ENCODE measurements at places on chromosomes 1 and 21. TPM values are rescaled to one million over a fixed set of nuclear protein-coding genes. Genes with fewer than 3 reads are reported as not detected.

PRDX1 gene
- total RNA-seq: 250 TPM

OR6K3 gene
- not detected for total RNA-seq

MX1 gene
- total RNA-seq: 33.2 TPM

DNALI1 gene
- total RNA-seq: 13.0 TPM

ZNF593OS gene
- not detected for total RNA-seq

STUM gene
- 0.24 TPM for total RNA-seq

CFAP107 gene
- total RNA-seq: 0.62 TPM

DNA sequence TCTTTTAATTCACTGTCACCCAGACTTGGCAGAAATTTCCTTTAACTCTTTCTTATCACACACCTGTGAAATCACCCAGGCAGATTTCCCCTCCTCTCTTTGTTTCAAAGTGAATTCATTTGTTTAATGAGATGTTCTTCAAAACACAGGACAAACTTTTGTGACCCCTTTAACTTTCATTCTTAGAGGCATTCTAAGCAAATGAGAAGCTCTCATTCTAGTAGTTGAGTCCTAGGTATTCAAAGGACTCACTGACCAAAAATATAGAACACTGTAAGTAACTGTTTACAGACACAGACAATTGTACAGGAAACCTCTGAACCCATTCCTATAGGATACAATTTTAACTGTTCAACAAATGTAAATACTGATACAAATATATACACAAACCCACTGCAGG lies 16.9 kb downstream of the LRRC8C start:
- no peak overlapping the region for H3K27ac ChIP-seq
- H3K27me3 ChIP-seq: no peaks in the 10 kb centered on the region
- H3K4me3 ChIP-seq: no peak overlapping the region

GRCh38 chr1:115829947-115830346 lies 11.0 kb downstream of the NHLH2 start:
- DNase-seq: no peak
- no peaks in the 10 kb centered on the region for H3K27me3 ChIP-seq
- H3K4me1 ChIP-seq: no peaks in the 10 kb centered on the region
- no peak overlapping the region for H3K27ac ChIP-seq

DNA sequence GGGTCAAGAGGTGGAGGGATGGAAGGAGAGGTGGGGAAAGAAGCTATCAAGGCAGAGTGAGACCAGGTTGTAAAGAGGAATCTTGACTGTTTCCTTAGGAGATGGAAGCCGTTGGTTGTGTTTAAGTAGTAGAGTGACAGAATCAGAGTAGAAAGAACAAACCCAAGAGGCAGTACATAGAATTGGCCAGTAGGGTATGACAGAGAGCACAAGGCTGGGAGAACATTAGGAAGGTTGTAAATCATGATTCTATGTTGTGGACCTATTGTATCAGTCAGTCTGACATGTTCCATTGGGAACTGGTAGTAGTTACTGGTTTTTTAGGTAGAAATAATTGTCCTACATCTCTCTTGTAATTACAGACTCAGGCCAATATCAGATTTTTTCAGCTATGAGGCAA lies 486.9 kb upstream of the USP24 start:
- no peak overlapping the region for H3K27ac ChIP-seq
- no peaks in the 10 kb centered on the region for H3K4me1 ChIP-seq
- no peaks in the 10 kb centered on the region for H3K27me3 ChIP-seq
- DNase-seq: no peak
- H3K4me3 ChIP-seq: no peak overlapping the region
- H3K36me3 ChIP-seq: no peaks in the 10 kb centered on the region

GRCh38 chr1:36421649-36422048 lies 23.9 kb upstream of the LSM10 start:
- no peak overlapping the region for H3K4me3 ChIP-seq
- H3K27me3 ChIP-seq: no peaks in the 10 kb centered on the region
- H3K4me1 ChIP-seq: peaks cover 1% of the 10 kb centered on the region
- no peak for DNase-seq
- H3K36me3 ChIP-seq: no peaks in the 10 kb centered on the region
- H3K27ac ChIP-seq: no peak overlapping the region

DNA sequence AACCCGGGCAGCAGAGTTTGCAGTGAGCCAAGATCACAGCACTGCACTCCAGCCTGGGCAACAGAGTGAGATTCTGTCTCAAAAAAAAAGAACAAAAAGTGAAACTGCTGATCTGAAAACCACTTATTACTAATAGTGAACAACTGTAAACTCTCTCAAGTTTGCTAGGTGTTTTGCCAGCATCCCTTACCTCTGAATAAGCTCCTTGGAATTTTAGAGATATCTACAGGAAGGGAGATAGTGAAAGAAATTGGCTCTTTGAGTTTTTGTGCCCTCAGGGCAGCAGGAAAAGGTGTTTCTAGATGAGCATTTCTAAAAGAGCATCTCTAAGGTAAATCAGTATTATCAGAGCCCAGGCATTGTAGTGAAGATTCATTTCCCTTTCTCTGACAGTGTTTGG lies 27.1 kb downstream of the PARK7 start:
- no peak overlapping the region for H3K27ac ChIP-seq
- H3K27me3 ChIP-seq: no peaks in the 10 kb centered on the region
- no peak for DNase-seq

DNA sequence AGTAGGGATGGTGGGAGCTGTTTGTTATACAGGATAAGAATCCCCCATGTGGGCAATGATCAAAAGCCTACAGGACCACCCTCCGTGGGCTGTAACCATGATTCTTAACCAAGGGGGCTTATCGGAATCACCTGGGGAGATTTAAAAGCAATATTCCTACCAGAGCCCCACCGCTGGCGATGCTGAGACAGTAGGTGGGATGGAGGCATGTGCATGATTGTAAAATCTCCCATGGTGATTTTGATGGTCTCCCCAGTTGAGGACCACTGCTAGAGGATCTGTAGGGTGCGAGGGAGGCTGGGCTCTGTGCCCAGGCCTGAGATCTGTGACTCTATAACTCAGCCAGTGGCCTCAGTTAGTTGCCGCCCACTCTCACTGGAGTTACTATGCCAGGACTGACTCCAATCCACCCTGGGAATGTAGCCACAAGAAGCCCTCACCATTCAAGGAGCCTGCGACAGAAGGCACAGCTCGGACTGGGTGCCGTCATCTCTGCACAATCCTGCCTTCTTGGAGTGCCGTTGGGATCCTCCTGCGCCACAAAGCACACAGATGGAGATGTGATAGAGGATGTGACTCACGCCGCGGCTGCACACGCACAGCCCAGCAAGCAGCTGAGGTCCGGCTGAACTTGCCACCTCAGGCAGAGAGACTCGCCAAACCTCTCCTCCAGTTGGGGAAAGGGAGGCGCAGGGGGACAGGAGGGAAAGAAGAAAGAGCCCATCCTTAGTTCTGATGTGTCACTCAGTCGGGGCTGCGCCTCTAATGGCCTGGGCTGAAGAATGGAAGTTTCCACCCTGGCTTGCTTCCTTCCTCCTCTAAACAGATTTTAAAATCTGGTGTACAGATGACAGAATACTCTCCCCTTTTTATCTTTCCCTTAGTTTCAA lies 26.5 kb downstream of the AKNAD1 start:
- no peak for DNase-seq
- H3K27me3 ChIP-seq: no peaks in the 10 kb centered on the region
- no peak overlapping the region for H3K4me3 ChIP-seq
- no peak overlapping the region for H3K27ac ChIP-seq
- no peaks in the 10 kb centered on the region for H3K36me3 ChIP-seq

DNA sequence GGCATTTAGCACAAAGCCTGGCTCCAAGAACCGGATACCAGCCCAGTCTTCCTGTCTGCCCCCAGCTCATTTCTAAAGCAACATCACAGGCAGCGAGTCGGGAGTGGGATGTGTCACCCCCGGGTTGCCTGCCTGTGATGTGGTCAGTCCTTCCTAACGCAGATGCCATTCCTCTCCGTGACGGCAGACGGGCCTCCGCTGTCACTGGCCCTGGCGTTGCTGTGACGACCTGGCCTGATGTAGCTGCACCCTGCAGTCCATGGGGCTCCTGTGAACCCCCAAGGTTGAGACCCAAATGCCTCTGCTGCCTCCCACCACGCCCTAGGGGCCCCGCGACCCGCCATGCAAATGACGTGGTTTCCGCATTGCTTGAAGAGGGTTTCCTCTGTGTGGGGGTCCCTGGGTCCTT lies 12.3 kb downstream of the TNFRSF1B start:
- no peaks in the 10 kb centered on the region for H3K36me3 ChIP-seq
- H3K4me3 ChIP-seq: no peak overlapping the region
- no peak for DNase-seq
- H3K27ac ChIP-seq: no peak overlapping the region
- peaks cover 5% of the 10 kb centered on the region for H3K4me1 ChIP-seq

- no peaks in the 10 kb centered on the region for H3K27me3 ChIP-seq
- DNase-seq: no peak
- no peak overlapping the region for H3K4me3 ChIP-seq
- H3K36me3 ChIP-seq: no peaks in the 10 kb centered on the region
- no peak overlapping the region for H3K27ac ChIP-seq
These were observed 17.1 kb downstream of the RNF115 start for GRCh38 chr1:145806844-145807243.

GRCh38 chr1:76905876-76906595 lies 38.8 kb downstream of the ST6GALNAC5 start:
- H3K36me3 ChIP-seq: no peaks in the 10 kb centered on the region
- no peak for DNase-seq
- no peak overlapping the region for H3K4me3 ChIP-seq
- no peaks in the 10 kb centered on the region for H3K4me1 ChIP-seq

DNA sequence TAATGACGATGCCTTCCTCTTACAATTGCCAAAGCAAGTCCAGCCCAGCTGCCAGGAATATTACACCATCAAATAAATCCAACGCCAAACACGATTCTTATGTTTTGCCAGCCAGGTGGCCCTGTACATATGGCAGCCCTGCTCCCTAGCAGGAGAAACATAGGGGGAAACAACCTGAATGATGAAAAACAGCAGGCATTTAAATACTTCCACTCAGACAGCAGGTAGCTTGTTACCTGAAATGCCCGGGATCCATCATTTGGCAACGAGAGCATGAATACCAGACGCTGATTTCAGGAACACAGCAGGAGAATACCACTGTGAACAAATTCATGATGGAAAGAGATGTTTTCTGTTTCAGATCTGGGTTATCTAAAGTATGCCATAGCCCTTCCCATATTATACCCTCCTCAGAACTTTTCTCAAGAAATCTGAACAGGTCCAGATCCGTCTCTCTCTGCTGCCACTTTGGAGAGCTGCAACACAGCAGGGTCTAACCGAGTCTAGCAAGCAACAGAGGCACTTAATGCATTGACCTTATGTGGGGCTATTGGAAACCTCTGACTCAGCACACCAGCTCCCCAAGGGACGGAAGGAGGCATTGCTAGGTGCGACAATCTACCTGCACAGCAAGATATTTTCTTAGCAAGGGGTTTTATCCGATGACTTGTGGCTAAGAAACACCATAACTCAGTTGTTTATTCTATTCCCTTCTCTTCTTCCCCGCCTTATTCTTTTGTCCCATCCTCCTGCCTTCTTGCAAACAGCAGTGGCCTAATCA lies 166.3 kb downstream of the BARHL2 start:
- no peaks in the 10 kb centered on the region for H3K27me3 ChIP-seq
- no peaks in the 10 kb centered on the region for H3K36me3 ChIP-seq
- H3K27ac ChIP-seq: no peak overlapping the region
- DNase-seq: no peak
- H3K4me3 ChIP-seq: no peak overlapping the region
- H3K4me1 ChIP-seq: no peaks in the 10 kb centered on the region

- no peaks in the 10 kb centered on the region for H3K27me3 ChIP-seq
- H3K36me3 ChIP-seq: no peaks in the 10 kb centered on the region
- no peak overlapping the region for H3K27ac ChIP-seq
- DNase-seq: no peak
These were observed 10.4 kb downstream of the SH3BGRL3 start for GRCh38 chr1:26290122-26290881.

DNA sequence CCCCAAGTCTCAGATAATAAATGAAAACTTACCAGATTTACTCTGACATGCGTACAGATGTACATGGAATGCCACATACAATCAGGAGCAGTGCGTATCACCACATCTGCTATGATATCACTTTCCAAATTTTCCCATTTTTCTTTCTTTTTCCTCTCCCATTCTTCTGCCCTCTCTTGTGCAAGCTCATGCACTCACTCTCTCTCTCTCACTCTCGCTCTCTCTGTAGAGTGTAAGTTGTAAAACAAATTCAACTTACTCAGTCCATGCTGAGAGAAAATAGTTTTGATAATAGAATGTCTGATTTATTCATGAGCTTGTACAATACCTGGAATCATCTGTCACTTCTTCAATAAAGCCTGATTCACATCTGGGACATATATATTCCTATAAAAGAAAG lies 35.3 kb downstream of the RNF115 start:
- H3K36me3 ChIP-seq: no peaks in the 10 kb centered on the region
- H3K27me3 ChIP-seq: no peaks in the 10 kb centered on the region
- H3K27ac ChIP-seq: no peak overlapping the region
- no peak overlapping the region for H3K4me3 ChIP-seq
- DNase-seq: no peak

DNA sequence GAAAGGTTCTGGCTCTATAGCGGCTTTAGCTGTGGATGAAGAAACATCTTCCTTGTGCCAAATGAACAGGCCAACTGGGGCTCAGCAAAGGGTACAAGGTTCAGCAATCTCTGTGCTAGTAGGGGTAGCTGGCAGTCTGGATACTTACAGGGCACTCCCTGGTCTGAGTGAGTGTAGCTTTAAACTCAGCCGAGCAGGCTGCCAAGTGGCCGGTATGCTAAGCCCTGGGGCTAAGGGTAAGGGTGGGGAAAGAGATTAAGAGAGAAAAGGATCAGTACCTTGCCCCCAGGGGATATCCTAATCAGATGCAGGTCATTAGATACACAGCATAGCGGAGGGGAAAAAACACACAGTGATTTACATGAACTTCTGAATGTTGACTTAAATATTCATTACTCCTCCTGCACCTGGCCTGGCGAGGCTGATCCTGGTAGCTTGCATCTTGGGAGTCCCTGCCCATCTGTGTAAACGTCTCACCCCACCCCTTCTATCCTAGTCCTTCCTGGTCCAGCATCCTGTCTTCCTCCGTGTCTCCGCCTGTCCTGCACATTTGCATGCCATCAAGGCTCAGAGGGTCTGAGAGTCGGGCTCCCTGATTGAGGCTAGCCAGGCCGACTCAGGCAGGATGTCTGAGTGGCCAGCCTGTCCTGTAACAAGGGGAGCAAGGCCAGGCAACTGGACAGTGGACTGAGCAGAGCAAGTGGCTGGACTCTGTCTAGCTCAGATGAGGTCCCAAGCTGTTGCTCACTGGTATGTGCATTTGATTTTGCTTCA lies 39.5 kb upstream of the CNTN2 start:
- H3K4me3 ChIP-seq: no peak overlapping the region
- H3K36me3 ChIP-seq: no peaks in the 10 kb centered on the region
- no peak for DNase-seq
- H3K4me1 ChIP-seq: no peaks in the 10 kb centered on the region
- H3K27me3 ChIP-seq: no peaks in the 10 kb centered on the region

DNA sequence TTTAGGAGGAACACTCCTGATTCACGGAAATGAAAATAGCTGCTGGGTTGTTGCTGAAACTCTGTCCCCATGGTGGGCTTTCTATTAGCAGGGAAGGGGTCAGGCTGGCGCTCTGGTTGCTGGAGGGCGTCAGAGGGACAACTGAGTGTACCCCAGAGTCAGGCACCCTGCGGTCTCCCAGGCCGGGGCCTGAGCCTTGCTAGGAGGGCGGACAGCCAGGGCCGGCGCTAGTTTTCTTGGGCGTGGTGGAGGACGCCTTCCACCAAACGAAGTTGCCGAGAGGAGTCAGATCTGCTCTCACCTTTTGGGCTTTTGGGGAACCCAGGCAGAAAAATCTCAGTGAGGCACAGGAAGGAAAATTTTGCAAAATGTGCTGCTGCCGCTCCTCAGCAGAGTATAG lies 54.8 kb downstream of the NGF start:
- no peaks in the 10 kb centered on the region for H3K27me3 ChIP-seq
- no peaks in the 10 kb centered on the region for H3K36me3 ChIP-seq
- DNase-seq: no peak
- H3K27ac ChIP-seq: peak overlapping the region; percentile 97
- H3K4me3 ChIP-seq: no peak overlapping the region
